ENCODE measurements at places on chromosomes 5 and 9.

DNA sequence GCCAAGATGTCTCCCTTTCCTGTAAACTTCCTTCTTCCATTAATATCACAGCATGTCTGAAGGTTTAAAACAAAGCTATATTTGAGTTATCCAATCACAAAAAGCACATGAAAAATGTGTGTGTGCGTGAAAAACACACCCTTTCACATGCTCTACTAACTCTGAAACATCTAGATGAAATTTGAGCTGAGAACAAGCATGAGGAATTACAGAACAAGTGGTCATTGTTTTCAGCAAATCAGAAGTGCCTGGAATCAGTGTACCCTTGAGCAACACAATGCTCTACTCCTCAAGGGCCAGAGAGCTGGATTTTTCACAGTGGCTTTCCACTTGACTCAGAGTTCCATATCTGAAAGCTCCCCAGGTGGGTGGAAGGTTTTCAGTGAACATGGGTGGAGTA lies 255.9 kb downstream of the PSAT1 start:
- DNase-seq, result no peak

- no peak for DNase-seq
These were observed 13.9 kb upstream of the OSMR start for GRCh38 chr5:38831909-38832308.

DNA sequence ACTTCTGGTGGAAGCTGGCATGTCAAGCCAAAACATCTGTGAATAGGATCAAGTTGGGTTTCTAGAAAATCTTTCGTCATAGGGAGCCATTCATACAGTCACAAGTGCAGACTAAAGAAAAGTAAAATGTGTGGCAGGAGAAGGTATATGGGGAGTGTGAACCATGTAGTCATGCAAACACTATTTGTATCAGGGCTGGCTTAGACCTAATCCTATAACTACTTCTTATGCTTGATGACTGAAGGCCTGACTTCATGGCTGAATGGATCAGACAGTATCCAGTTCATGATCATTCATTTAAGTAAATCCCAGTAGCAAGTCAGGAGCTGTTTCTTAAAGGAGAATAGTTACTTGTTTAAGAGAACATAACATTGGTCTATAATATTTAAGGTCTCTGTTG lies 63.8 kb upstream of the DAPK1 start:
- no peak for DNase-seq

DNA sequence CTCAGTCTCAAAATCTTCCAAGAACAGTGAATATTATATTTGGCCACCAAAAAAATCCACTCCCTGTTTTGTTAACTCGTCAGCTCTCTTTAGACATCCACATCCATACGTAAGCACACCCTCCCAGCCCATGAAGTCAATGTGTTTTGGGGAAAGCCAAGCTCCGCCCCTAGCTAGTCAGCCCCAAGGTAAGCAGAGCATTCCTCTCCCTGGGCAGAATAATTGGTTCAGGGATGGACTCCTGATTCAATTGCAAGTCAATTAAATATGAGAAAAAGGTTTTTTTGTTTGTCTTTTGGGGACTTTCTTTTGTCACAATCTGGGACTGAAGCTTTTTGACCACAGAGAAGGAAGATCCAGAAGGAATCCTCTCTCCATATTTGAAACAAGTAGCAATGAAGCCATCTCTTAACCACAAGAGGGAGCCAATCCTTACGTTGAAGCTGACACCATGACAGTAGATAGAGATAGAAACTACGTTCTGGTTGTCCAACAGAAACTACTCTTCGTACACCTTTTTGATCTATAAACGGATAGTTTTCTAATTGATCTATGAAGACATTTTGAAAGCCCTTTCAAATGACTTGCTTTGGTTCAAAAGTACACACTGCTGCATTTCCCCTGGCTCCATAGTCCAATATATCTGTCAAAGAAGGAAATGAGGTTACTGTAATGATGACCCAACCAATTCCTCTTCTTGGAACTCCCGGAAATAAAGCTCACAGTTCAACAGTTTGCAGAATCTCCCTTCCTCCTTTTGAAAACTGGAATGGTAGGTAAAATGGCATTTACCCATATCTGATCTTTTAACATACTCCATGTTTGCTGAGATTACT lies 166.4 kb downstream of the TLE1 start:
- DNase-seq, result no peak

DNA sequence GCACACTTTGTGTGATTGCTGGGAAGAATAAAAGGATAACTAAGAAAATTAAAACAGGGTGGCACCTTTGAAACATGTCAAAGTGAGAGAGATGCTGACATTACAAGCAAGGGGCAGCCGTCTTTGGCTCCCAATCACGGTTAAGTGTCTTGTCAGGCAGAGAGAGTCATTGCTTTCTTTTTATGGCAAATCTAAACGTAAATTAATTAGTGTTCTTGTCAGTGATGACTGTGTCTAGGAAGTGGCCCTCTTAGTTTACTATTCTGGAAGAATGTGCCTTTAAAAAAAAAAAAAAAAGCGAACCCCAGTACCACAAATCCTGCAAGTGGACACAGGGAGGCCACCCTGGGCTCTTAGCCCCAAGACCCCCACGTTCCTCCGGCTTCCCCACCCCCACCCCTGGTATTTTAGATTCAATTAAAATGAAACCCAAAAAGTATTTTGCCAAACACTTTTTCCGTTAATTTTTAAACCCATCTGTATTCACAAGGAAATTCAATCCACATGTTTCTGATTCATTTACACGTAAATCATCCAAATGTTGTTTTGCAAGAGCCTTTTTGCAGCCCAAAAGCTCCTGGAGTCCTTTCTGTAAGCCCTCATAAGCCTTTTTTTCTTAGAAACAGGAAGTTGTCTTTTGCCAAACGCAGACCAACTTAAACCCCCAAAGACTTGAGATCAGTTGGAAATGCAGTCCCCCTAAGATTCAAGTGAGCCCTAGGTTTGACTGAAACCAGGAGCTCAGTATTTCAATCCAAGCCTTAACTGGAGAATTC lies 399.3 kb downstream of the EBF1 start:
- no peak for DNase-seq

Measured in stimulated activated CD8-positive, alpha-beta memory T cell treated with anti-CD3 and anti-CD28 coated beads, Interleukin-15, amount 100 ng/mL, for 4 hours (primary cell).